ENCODE measurements at places on chromosomes 3 and 15.

GRCh38 chr3:128436214-128436613 lies 30.5 kb downstream of the DNAJB8 start:
- no peak for DNase-seq

- DNase-seq: no peak
Measured at GRCh38 chr3:58801541-58801940, 135.0 kb upstream of the FAM3D start.

DNA sequence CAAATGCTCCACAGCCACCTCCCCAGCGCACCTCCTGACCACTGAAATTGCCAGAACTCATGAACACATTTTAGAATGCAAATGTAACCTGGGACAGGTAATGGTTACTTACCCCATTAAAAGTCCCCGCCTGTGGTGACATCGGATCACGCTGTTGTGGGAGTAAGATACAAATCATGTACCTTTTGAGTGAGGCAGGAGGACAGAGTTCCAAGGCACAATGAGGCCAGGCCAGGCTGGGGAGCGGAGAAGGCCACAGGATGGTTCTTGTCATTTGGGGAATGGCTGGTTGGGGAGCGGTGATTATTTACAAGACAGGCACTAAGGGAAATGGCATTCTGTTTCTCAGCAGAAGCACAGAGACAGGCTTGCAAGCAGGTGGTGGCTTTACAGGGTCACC lies 490.0 kb downstream of the EDEM1 start:
- DNase-seq: no peak

DNA sequence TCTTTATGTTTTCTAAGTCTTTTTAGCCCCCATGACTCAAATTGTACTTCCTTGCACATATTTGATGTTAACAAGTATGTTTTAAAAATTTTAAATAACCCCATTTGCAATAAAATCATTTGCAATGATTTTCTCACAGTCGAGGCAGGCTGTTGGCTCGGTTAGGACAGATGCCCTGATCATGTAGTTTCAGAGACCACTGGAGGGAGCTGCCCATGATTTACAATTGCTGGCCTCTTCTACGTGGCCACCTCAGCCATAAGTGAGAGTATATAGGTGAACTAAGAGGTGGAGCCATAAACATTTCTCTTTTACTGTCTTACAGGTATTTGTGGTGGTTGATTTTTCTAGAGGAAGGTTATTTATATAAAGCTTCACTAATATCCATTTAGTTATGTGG lies 1.7 kb downstream of the DTWD1 start:
- no peak for DNase-seq

DNA sequence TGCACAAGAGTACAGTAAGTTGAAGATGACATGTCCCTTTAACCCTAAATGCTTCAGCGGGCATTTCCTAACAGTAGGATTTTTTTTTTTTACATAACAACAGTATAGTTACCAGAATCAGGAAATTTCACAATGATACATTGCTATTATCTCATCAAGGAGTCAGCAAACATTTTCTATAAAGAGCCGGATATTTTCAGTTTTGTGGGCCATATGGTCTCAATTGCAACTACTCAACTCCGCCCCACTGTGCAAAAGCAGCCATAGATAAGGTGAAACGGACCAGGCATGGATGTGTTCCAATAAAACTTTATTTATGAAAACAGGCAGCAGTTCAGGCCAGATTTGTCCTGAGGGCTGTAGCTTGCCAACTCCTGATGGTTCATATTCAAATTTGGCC lies 130.6 kb downstream of the SMAD6 start:
- no peak for DNase-seq

GRCh38 chr3:10189557-10190354 lies 25.0 kb downstream of the IRAK2 start:
- DNase-seq: peak; percentile 55

DNA sequence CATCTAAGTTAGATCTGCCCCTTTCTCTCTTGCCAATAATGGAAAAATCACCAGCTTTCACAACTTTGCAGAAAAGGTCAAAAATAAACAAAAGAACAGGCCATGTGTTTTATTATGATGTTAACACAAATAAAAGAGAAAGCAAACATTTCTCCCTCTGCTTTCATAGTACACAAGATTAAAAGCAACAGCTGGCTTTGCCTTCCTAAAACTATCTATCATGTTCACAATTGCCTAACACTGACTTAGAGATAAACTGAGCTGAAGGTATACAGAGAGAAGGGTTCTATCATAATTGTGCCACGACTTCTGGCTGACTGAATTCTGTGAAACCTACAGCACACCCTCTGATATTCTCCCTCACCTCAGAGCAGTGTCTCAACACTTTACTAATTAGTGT lies 29.4 kb downstream of the AADAC start:
- DNase-seq: no peak
